Activated CD4-positive, alpha-beta memory T cell treated with anti-CD3 and anti-CD28 coated beads for 36 hours (primary cell): ENCODE measurements at places on chromosomes 1 and 21.

GRCh38 chr1:109812691-109813393, 49.1 kb upstream of the EPS8L3 start:
- no peak for DNase-seq

GRCh38 chr1:177309880-177310279, 139.1 kb downstream of the BRINP2 start:
- DNase-seq: no peak

GRCh38 chr1:69146303-69146702, 421.4 kb upstream of the LRRC7 start:
- DNase-seq: no peak

GRCh38 chr21:34022627-34023335, 50.6 kb upstream of the MRPS6 start:
- DNase-seq: peak; percentile 81
